ENCODE measurements at places on chromosomes 1 and 21.

GRCh38 chr1:53893999-53894636 lies at the start of gene DIO1:
TSS of gene DIO1 (plus strand) at chr1:53894187. CDS start at chr1:53894211, 24 bp downstream.
- DNase-seq, result no peak

- DNase-seq, result no peak
Observed at GRCh38 chr21:34938089-34938764, 110.9 kb downstream of the RUNX1 start.

DNA sequence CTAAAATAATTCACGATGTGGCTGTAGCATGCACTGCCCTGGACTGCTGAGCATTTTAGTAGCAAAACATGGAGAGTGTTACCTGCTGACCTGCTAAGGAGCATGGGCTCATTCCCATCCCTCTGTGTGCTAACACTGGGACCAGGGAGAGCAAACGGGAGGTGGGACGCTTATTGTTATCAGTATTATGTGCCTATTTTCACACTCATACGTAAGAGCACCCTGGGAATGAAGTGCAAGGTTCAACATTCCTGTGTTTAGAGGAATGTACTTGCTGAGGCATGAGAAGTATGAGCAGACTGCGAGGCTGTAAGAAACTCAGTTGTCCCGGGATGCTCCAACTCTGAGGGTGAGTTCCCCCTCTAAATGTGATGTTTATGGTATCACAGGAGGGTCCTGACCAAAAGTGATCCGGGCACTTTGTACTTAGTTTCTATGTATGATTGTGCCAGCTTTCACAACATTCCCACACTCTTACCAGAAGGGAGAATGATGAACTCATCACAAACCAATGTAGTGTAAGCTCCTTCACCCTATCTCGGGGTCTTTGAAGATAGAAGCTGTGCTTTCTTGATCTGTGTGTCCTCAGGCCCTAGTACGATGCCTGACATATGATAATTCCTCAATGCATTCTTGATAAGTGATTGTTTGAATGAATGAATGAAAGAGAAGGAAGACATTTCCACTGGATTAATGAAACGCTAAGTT lies 164.8 kb downstream of the KCNJ6 start:
- DNase-seq, result no peak

DNA sequence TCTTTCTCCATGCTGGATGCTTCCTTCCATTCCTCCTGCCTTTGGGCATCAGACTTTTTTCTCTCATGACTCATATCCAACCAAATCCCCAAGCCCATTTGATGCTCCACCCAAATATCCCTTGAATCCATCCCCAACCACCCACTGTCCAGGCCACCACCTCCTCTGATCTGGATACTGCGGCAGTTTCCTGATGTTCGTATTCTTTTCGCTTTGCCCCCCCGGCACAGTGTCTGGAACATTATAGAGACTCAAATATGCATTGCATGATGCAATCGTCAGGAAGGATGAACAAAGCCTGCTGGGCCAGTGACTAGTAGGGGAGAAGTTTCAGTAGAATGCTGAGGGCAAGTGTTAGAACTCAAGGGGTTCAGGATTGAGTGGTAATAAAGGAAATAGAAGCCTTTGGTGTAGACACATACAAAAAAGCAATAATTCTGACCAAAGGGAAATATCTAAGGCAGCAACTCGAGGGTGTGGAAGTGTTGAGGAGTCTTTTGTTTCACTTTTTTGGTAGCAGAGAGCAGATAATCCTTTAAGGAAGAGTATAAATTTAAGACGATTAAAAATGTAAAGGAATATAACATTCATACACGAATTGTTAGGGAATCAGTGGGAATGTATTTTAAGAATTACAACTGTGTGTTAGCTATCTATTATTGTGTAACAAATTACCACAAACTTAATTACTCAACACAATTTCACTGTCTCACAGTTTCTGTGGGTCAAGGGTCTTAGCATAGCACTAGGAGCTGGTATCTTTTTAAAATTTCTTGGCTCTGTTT lies 7.5 kb downstream of the S100A11 start:
- peak; percentile 57 for DNase-seq

DNA sequence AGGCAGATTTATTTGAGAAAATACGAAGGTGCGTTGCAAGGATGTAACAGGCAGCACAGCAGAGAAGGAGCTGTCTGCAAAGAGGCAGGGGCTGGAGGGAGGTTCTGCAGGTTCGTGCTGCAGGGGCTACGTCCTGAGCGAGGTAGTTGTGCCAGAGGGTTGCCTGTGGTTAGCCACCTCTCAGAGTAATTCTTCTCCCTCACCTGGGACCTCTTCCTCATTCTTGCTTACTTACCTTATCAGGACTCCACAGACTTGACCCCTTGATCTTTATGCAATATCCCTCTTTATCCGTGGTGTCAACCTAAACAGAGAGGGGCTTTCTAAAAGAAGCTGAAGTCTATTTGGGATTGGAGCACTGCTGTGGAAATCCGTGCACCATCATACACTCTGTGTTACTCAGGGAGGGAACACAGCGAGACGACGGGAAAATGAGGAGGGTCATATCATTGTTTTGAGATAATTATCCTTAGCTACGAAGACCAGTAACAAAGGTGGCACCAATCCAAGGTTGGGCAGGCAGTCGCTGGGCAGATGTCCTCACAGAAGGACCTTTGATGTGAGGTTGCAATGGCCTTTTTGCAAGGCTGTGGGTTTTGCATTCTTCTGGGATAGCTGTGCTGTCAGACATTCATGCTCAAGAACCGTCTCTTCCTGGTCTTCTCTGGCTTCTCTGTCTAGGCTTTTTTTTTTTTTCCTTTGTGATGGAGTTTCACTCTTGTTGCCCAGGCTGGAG lies 82.8 kb downstream of the WDR4 start:
- no peak for DNase-seq

GRCh38 chr1:226646870-226647449 lies 92.1 kb downstream of the ITPKB start:
- no peak for DNase-seq

GRCh38 chr1:54610048-54610447 lies 13.3 kb downstream of the FAM151A start:
- no peak for DNase-seq

DNA sequence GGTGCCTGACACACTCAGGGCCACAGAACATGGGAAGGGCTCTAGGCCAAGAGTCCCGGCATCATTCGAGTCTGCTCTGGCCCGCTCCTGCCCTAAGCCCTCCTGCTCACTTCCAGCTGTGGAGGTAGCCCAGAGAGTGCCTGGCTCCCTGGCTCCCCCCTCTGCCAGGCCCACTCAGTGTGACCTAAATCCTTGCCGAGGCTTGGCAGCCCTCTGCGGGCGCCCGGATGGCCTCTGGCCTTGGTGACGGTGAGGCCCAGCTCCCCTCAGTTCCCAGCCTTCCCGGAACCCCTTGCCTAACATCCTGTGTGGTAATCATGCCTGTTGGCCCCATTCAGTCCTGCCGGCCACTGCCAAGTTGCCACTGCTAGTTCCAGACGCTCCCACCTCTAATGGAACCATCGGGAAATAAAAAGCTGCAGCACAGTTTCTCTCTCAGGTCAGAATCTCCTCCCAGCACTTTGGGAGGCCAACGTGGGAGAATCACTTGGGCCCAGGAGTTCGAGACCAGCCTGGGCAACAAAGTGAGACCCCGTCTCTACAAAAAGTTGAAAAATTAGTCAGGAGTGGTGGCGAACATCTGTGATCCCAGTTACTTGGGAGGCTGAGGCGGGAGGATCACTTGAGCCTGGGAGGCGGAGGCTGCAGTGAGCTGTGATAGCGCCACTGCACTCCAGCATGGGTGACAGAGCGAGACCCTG lies 1.2 kb upstream of the H6PD start:
- DNase-seq, result no peak

- peak; percentile 5 for DNase-seq
Observed at GRCh38 chr1:103106426-103107341, 1.6 kb downstream of the COL11A1 start.

- no peak for DNase-seq
Observed at GRCh38 chr1:15866721-15867201, 19.3 kb downstream of the SPEN start.

- peak; percentile 40 for DNase-seq
Observed at GRCh38 chr1:30942326-30942963, 33.9 kb upstream of the SDC3 start.

DNA sequence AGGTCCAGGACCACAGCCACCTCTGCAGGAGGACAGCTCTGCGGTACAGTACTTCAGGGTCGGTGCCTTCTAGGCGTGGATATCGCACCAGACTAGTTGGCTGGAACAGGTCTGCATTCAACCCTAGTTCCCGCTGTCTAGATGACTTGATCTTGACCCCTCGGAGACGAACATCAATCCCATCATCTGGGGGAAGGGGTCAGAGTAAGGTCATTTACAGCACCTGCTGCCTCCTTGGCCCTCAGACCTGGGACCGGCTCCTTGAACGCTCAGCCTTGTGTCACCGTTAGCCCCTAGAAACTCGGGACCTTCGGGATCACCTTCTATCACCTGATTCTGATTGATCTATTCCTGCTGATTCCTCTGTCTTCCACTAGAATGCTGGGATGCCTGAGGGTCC lies 2.6 kb downstream of the HECTD3 start:
- DNase-seq, result no peak

DNA sequence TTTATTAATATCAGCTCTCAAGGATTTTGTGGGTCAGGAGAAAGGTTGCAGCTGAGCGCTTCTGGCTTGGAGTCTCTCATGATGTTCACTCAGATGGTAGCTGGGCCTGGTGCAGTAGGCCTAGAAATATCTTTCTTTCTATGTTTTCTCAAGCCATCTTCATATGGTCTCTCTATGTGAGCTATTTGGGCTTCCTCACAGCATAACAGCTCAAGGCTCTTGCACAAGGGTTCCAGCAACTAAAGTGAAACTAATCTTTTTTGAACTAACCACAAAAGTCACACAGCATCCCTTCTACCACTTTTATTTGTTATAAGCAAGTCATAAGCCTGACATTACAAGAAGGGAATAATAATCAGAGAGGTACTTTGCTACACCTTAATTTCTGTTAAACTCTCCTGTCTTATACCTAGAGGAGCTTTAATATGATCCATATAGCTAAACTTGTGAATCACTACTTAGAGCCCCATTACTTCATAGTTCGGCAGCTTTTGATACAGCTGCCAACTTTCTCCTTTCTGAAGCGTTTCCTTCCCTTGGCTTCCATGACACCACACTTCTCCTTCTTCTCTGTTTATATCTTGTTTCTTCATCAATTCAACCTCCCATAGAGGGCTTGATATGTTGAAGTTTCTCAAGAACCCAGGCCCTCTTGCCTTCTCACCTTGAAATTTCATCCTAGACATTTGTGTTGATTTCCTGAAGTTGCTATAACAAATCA lies 720.2 kb downstream of the LTN1 start:
- no peak for DNase-seq

GRCh38 chr1:145908653-145909052 lies 1.2 kb downstream of the ITGA10 start:
- DNase-seq, result no peak

DNA sequence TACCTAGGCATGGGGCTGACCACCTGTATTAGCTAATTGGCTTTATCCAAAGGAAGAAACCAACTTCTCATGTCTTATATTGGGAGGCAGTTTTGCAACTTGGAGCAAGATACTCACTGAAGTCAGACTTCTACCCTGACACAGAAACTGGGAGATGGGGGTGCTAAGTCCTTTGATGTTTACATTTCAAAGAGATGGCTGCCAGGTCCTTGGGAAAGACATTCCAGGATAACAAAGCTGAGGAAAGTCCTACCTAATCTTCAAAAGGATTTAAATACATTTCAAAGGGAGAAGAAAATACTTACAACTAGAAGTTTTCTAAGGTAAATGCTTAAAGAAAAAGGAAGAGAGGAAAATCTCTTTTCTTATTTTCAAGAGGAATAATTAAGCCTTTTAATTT lies 62.1 kb downstream of the FH start:
- no peak for DNase-seq

GRCh38 chr1:233815865-233816264 lies 88.6 kb upstream of the SLC35F3 start:
- no peak for DNase-seq

GRCh38 chr1:160167056-160167455 lies 15.7 kb downstream of the ATP1A4 start:
- DNase-seq, result no peak

All from RKO (cell line).